ENCODE measurements at places on chromosomes 12 and 14.

DNA sequence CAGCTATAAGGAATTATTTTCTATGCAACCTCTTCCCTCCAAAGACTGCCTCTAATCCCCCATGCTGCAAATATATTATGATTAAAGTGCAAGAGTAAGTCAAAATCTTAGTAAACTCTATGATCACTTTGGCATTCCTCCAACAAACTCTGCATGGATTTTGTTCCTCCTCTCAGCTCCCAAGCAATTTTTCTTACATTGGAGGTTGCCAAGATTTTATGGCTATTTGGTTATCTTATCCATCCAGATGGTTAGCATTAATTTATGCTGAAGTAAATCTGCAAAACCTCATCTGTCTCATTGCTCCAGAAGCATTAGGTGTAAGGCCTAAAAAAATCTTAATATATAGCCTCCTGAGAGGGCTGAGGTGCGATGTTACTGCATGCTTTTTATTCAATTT is 228.1 kb downstream of the CHST11 start:
- no peak for DNase-seq

- no peak for DNase-seq
Observed at GRCh38 chr14:75063013-75063412, 811 bp downstream of the ACYP1 start.

DNA sequence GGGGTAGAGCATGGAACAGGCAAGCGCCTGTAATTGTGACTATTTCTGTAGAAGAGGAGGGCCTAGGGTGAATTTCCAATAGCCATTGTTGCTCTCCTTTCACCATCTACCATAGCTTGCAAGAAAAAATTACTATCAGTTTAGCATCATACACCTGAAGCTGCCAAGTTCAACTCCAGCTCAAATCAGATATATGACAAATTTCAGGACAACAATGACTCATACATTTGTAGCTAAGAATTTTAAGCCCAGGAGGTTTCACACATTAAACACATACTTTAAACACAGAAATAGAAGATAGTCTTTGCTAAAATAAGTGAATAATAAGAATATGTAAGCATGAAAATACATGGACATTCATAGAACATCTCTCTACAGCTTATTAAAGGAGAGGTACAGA is 17.6 kb upstream of the G2E3 start:
- no peak for DNase-seq

GRCh38 chr12:24681570-24681969 is 267.3 kb downstream of the BCAT1 start:
- no peak for DNase-seq

DNA sequence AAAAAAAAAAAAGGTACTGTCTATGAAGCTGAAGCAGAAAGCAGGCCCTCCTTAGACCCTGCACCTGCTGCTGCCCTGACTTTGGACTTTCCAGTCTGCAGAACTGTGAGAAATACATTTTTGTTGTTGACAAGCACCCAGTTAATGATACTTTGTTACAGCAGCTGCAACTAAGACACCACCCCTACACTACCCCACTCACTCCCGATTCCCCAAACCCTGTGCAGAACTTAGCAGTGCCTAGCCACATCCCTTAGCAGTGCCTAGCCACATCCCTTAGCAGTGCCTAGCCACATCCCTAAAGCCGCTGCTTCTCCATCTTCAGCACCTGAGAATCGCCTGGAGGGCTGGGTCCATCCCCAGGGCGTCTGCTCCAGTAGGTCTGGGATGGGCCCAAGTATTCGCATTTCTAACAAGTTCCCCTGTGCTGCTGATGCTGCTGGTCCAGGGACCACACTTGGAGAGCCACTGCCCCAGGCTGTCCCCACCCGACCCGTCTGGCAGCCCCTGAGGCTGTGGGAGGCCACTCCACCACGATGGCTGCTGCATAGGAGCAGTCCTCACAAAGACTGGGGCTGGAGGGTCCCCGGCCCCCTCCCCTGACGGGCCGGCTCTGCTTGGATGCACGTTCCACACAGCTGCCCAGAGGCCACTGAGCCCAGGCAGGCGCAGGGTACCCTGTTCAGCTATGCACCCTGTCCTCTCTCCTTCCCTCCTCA is 10.8 kb upstream of the PPP1R13B start:
- DNase-seq, result no peak

DNA sequence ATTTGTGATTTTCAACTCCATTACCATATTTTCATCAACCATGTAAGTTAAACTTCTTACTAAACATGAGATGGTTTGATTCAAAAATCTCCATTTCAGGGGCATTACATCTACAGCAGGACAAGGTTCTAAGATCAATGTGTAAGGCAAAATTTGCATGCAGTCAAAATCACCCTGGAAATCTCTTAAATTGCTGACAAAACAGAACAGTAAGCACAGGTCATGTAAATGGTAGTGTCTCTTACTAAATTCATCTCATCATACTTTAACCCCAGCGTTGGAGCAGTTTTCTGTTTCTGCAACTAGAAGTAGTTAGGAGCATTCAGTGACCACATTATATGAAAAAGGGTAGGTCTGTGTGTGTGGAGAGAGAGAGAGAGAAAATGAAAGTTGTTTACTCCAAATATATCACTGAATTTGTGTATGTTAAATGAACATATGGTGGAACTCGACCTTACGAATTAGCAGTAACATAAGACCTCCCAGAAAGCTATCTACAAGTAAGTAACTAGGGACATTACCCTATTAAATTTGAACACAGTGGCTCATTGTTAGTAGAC is 227.5 kb downstream of the SSPN start:
- DNase-seq, result no peak
